COR-L47 (cell line): ENCODE measurements at places on chromosomes 6 and 20.

DNA sequence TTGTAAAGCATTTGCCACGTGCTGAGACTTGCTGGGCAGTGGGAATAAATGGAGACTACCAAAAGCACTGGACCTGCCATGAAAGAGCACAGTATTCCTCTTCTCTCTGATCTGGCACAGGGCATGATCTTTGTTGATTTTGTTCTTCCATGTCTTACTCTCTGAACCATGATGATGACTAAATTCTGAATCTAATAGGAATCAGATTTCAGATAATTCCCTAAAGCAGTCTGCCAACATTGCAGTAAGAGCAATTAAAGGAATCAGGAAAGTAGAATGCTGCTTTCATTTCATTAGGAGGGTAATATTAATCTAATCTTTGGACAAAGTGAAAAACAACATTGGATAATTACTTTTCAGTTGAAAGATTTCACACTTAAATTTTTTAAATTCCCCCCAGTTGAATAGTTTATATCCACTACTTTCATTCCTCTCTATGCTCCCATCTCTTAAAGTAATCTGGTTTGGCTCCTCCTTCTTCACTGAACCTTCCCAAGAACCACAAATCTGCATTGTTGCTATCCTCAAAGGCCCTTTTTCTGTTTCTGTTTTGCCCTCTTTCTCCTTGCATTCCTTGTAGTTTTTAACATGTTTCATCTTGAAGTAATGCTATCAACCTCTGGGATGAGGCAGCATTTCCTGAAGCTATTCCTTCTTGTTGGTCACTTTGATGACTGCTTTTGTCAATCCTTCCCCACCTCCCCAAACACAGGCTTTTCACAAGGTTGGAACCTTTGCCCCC, 243.2 kb upstream of the TENT5A start:
- DNase-seq, result no peak

GRCh38 chr6:12245763-12246718, 44.1 kb upstream of the EDN1 start:
- no peak for DNase-seq

DNA sequence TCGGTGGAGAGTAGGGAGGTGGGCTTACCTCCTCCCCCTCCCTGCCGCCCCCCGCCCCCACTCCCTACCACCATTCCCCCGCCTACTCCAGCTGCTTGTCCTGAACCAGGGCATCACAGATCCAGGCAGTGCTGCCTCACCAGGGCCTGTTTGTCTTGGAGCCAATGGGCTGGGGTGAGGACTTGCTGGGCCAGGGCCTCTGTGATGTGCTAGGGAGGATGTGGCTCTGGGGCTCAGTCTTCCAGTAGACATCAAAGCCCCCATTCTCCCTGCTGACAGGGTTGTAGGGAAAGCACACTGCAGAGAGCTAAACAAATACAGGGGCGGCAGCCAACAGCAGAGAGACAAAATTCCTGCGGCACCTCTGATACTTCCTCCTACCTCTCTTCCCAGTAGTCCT, 48.2 kb upstream of the NXT1 start:
- no peak for DNase-seq

GRCh38 chr6:31734247-31734820, 2.0 kb downstream of the CLIC1 start:
- no peak for DNase-seq

DNA sequence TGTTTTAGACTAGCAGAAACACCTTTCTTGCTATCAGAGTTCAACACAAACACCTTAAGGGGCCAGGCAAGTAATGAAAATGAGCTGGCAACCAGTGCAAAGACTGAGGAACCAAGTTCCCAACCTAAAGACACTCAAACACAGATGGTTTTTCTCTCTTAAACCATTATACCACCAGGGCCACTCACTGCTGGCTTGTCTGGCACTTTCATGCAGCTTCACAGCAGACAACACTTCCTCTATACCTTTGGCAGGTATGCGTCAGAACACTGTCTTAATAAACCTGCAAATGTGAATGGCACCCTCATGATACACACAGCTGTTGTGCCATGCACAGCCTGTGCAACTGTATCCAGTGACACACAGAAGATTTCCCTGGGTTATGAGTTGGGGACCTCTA, 41.6 kb downstream of the NFATC2 start:
- no peak for DNase-seq
